CD14-positive monocyte (primary cell): ENCODE measurements at places on chromosomes 4 and X. TPM values are rescaled to one million over a fixed set of nuclear protein-coding genes. Genes with fewer than 3 reads are reported as not detected.

NXF3 gene
- polyA plus RNA-seq, result not detected

TMEM185A gene
- 8.0 and 12.0 TPM in 2 replicates for polyA plus RNA-seq

CXCL10 gene
- 16.3 TPM for polyA plus RNA-seq

UBE2D3 gene
- 457 TPM for polyA plus RNA-seq

BST1 gene
- polyA plus RNA-seq, result 266 TPM

TLR3 gene
- polyA plus RNA-seq, result not detected in 2 replicates

ZNF157 gene
- not detected for polyA plus RNA-seq

NAA11 gene
- not detected for polyA plus RNA-seq

PAGE5 gene
- polyA plus RNA-seq, result not detected in 2 replicates

ZDHHC15 gene
- not detected for polyA plus RNA-seq

DNA sequence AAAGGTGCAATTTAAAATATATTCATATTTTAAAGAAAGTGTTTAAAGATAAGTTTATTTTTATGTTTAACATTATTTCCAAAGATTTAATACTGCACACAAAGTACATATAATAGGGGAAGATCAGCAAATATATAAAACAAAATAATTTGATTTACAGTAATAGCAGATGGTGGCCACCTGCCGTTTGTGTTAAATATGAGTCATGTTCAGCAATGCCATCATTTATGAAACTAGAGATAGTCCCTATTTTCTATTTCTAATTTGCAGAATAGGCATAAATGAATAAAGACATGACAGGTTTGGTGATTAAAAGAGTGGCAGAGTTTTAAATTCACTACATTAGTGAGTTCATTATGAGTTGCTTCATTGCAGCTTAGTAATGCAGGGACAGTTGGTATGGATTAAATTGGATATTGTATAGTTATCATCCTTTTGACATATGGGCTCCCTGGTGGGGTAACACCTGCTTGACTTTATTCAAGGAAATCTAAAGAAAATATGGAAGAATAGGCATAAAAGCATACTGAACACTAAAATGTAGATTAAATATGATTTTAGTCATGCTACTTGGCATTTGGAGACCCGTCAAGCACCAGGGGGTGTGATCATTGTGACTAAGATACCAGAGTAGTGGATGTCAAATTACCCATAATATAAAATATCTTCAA lies 78.8 kb upstream of the BANK1 start:
- no peak overlapping the region for H3K4me3 ChIP-seq
- H3K27me3 ChIP-seq, result no peaks in the 10 kb centered on the region
- no peaks in the 10 kb centered on the region for H3K4me1 ChIP-seq
- H3K27ac ChIP-seq, result no peak overlapping the region
- no peak for DNase-seq

GRCh38 chr4:102684610-102685052 lies 76.1 kb downstream of the MANBA start:
- no peak for DNase-seq
- H3K4me1 ChIP-seq, result peaks cover 23% of the 10 kb centered on the region
- peaks cover 51% of the 10 kb centered on the region for H3K36me3 ChIP-seq

GRCh38 chr4:4481399-4481994 lies 60.4 kb downstream of the STX18 start:
- no peaks in the 10 kb centered on the region for H3K27me3 ChIP-seq
- no peak for DNase-seq
- H3K4me3 ChIP-seq, result no peak overlapping the region
- no peaks in the 10 kb centered on the region for H3K4me1 ChIP-seq
- no peak overlapping the region for H3K27ac ChIP-seq
- no peaks in the 10 kb centered on the region for H3K36me3 ChIP-seq

DNA sequence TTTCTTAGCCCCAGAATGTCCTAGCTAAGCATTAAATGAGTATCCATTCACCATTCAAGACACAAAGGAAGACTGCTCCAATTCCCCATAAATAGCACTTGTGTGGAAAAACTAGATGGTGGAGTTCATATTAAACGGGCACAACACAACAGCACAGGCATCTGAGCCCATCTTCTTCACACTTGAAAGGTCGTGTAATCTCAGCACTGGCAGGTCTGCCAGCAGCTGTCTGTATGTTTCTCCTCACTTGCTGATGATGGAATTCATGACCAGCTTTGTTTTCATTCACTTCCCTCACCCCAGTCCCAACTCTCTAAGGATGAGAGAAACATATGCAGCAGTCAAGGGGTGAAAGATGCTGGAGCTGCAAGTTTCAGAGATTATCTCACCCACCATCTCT lies 148.7 kb downstream of the AFAP1 start:
- H3K4me1 ChIP-seq, result no peaks in the 10 kb centered on the region
- no peak overlapping the region for H3K4me3 ChIP-seq
- H3K36me3 ChIP-seq, result peaks cover 3% of the 10 kb centered on the region
- H3K27me3 ChIP-seq, result no peaks in the 10 kb centered on the region

- no peaks in the 10 kb centered on the region for H3K27me3 ChIP-seq
- H3K4me1 ChIP-seq, result peaks cover 32% of the 10 kb centered on the region
- no peaks in the 10 kb centered on the region for H3K36me3 ChIP-seq
- no peak overlapping the region for H3K4me3 ChIP-seq
- H3K27ac ChIP-seq, result no peak overlapping the region
Measured at GRCh38 chrX:136765821-136766356, 14.8 kb downstream of the ARHGEF6 start.

- H3K4me1 ChIP-seq, result peaks cover 8% of the 10 kb centered on the region
- DNase-seq, result no peak
- no peak overlapping the region for H3K27ac ChIP-seq
- no peaks in the 10 kb centered on the region for H3K27me3 ChIP-seq
- H3K36me3 ChIP-seq, result no peaks in the 10 kb centered on the region
Measured at GRCh38 chr4:78606530-78607095, 55.0 kb downstream of the ANXA3 start.

DNA sequence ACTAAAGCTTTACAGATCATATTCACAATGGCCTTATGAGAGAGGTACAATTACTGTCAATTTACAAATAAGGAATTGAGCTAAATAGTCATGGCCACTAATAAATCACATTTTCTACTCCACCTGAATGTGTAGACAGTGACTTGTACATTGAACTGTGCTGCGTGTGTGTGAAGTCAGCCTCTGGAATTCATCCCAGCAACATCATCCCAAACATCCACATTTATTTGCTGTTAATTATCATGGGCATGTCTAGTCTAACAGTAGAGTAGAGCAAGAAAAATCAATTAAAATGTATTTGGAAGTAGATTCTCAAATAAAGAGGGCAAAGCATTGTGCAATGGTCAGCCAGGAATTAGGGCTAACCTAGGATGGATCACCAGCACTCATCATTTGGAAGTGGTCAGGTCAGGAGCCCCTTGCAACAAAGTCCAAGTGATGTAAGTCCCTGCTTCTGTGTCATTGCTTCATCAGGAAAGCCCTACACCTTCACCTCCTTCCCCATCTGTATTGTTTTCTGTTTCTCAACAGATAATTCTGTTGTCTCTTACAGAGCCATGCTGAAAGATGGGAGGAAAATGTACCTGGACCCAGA lies 4.8 kb upstream of the PF4V1 start:
- H3K4me1 ChIP-seq, result peaks cover 32% of the 10 kb centered on the region
- no peak for DNase-seq
- peaks cover 3% of the 10 kb centered on the region for H3K27me3 ChIP-seq
- H3K27ac ChIP-seq, result no peak overlapping the region

DNA sequence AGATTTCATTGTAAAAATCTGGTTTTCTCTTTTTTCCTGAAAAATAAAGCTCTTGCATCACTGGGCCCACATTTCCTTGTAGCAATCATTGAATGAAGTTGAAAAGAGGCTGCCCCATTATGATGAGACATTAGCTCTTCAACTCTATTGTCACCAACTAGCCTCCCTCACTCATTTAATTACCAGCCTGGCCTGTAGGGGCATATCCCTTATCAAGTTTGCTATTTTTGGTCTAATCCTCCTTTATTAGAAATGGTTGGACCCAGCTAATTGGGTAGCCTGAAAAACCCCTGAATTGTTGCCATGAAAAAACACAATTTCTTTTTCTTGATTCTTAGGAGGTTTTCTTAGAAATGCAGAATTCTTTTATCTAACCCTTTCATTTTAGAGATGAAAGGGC lies 164.6 kb upstream of the CASK start:
- H3K27me3 ChIP-seq, result no peaks in the 10 kb centered on the region
- H3K27ac ChIP-seq, result no peak overlapping the region
- no peak for DNase-seq
- H3K4me1 ChIP-seq, result no peaks in the 10 kb centered on the region
- no peak overlapping the region for H3K4me3 ChIP-seq
- H3K36me3 ChIP-seq, result no peaks in the 10 kb centered on the region

DNA sequence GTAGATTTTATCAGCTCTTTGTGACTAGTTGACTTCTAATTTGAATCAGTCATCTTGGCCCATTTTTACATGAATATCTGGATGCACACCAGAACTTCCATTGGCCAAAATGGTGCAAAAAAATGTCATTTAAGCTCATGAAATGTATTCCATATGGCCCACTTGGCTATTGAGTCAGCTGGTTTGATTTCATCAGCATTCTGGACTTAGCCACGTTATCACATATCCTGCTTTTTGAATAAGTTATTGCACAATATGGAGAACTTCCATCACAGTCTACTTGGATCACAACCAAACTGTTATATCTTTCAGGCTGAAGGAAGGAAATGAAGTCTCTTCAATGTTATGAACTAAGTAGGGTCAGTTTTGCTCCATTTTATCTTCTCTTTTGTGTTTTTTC lies 640.6 kb downstream of the PCDH7 start:
- H3K27ac ChIP-seq, result no peak overlapping the region
- H3K4me1 ChIP-seq, result no peaks in the 10 kb centered on the region
- no peaks in the 10 kb centered on the region for H3K36me3 ChIP-seq

DNA sequence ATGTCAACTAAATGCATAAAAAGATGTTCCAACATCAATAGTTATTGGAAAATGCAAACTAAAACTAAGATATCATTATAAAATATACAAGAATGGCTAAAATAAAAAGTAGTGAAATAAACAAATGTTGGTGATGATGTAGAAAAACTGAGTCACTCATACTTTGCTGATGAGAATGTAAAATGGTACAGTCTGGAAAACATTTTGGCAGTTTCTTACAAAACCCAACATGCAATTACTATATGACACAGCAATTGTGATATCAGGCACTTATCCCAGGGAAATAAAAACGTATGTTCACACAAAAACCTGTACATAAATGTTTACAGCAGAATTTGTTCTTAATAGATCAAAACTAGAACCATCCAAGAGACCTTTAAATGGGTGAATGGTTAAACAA lies 182.6 kb downstream of the RTL9 start:
- no peak for DNase-seq
- H3K4me3 ChIP-seq, result no peak overlapping the region
- peaks cover 4% of the 10 kb centered on the region for H3K4me1 ChIP-seq
- no peaks in the 10 kb centered on the region for H3K36me3 ChIP-seq
- H3K27ac ChIP-seq, result no peak overlapping the region

DNA sequence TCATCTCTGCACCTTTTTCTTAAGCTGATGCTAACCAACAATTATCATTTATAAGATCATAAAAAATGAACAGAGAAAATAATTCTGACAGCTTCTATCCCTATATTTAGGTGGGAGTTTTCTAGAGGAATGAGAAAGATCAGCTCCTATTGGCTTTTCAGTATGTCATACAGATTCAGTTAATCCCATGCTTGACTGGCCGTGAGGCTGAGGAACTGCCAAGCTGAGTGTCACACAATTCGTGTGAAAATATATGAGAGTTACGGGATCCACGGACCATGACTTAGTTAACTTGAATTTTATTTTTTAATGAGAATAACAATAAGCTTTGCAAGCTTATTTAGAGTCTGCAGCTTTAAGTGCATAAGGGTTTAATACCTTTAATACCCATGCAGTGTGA lies 37.5 kb downstream of the PHEX start:
- H3K27ac ChIP-seq, result no peak overlapping the region
- no peak overlapping the region for H3K4me3 ChIP-seq
- no peaks in the 10 kb centered on the region for H3K27me3 ChIP-seq
- H3K36me3 ChIP-seq, result no peaks in the 10 kb centered on the region
- DNase-seq, result no peak
